Inflammatory macrophage treated with lipopolysaccharide for 4 hours (primary cell): ENCODE measurements at places on chromosomes 6 and 20.

DNA sequence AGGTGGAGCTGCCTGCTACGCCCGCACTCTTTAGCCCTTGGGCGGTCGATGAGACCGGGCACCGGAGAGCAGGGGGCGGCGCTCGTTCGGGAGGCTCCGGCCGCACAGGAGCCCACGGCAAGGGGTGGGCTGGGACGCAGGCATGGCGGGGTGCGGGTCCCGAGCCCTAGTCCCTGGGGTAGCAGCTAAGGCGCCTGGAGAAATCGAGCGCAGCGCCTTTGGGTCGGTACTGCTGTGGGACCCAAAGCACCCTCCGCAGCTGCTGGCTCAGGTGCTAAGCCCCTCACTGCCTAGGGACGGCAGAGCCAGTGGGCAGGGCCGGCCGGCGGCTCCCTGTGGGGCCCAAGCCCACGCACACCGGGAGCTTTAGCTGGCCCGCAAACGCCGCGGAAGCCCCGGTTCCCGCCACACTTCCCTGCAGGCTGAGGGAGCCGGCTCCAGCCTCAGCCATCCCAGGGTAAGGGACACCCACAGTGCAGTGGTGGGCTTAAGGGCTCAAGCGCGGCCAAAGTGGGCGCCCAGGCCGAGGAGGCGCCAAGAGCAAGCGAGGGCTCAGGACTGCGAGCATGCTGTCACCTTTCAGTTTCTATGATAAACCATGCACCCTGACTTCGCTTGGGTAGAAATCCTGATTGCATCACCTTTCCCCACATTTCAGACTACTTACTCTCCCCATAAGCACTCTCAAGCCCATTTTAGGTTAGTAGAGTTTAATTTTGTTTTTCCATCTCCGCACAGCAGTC, 52.0 kb downstream of the MYLIP start:
- DNase-seq, result no peak

DNA sequence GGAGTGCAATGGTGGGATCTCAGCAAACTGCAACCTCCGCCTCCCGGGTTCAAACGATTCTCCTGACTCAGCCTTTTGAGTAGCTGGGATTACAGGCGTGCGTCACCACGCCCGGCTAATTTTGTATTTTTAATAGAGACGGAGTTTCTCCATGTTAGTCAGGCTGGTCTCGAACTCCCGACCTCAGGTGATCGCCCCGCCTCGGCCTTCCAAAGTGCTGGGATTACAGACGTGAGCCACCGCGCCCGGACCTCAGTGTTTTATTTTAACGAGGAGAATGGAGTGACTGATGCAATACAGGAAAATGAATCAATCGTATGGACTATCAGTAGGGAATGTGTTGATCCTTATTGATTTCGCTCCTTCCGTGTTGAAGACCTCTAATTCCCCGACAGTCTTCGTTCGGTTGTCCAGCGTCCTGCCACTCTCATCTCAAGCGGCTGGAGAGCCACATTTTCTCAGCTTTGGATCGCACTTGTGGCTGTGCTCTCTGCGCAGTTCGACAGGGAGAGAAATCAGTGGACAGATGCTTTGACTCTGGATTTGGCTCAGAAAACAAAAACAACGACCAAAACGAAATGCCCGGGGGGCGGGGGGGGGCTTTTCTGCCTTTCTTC, 166.2 kb downstream of the TRIM27 start:
- no peak for DNase-seq

GRCh38 chr20:59575216-59575615, 29.1 kb upstream of the PHACTR3 start:
- no peak for DNase-seq

GRCh38 chr6:111265842-111266241, 178.5 kb downstream of the SLC16A10 start:
- no peak for DNase-seq

- DNase-seq, result no peak
Measured at GRCh38 chr20:45404438-45404837, 3.7 kb upstream of the DBNDD2 start.
